Activated T-cell treated with anti-CD3 and anti-CD28 coated beads for 4 hours (primary cell): ENCODE measurements at places on chromosomes 2 and 18.
A peak's percentile ranks its signal among the peaks of the same experiment; 100 is the strongest.

GRCh38 chr2:226320076-226320948 lies 479.3 kb downstream of the IRS1 start:
- no peak for DNase-seq

DNA sequence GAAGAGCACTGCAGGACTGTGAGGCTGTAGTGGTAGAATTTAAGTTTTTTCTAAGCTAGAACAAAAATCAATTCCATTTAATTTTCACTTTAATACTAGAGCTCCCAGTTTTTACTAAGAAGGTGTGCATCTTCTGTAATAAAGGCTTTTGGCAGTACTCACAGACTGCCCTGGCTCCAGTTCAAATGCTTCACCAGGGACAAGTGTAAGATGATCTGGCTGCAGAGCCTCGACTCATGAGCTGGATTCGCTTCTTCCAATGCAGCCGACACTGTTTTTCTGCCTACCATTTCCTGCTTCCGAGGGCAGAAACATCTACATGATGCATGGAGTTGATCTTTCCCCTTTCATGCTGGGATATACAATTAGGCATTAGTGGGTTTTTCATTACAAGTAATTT lies 87.0 kb downstream of the FARSB start:
- no peak for DNase-seq

DNA sequence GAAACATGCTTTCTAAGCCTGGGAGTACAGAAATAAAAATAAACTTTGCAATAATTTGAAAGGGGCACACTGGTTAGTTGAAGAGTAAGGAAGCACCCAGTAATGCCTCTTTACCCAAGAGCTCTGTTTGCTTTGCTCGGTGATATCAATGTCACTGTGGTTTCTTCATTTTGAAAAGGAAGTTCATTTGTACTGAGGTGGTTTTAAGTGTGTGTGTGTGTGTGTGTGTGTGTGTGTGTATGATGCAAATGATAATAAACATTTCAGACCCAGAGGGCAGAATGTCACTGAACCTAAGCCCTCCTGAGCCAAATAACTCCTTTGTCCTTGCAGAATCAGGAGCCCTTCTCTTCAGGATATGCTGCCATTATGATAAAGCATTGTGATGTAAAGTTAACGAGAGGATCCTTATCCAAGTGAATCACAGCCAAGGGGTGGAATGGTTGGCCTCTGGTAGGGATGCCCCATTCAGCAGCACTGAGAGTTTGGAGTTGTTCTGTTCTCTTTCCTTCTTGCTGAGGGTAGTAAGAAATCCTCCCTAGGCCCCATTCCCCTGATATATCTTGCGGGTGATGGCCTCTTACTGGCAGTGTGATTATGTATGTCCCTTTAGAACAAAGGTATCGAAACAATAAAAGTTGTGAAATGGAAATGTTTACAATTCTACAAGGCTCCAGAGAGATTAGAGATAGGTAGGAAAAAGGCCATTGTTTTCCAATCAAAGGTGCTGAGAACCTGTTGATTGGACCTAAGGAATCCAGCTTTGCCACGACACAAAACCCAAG lies 7.6 kb downstream of the ITGA6 start:
- peak; percentile 34 for DNase-seq

GRCh38 chr2:200172944-200173581 lies 133.4 kb upstream of the SPATS2L start:
- DNase-seq: no peak

DNA sequence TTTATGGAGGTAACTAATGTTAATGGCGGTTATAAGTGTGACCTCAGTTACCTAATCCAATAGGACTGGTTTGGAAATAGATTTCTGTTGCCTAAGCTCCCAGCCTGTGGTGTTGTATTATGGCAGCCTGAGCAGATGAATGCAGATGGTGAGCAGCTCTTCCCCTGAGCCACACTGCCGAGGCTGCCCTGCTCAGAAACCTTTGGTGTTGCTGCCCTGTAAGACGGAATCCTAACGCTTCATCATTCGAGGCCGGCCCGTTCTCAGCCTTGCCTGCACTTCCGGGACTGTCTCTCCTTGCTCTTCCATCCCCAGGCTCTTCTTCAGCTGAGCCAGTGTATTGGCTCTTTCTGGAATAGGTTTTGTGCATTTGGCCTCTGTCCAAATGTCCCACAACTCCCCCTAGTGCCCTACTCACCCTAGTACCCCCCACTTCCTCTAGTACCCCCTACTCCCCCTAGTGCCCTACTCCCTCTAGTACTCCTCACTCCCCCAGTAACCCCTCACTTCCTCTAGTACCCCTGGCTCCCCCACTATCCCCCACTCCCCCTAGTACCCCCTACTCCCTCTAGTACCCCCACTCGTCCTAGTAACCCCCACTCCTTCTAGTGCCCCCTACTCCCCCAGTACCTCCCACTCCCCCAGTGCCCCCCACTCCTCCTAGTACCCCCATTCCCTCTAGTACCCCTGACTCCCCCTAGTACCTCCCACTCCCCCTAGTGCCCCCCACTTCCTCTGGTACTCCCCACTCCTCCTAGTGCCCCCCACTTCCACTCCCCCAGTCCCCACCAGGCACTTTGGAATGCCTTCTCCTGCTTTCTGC lies 106.0 kb upstream of the TAF1B start:
- no peak for DNase-seq
